T-helper 1 cell (primary cell): ENCODE measurements at places on chromosomes 11 and 22.

- no peak for DNase-seq
Observed at GRCh38 chr11:1548221-1549070, 23.6 kb downstream of the DUSP8 start.

- no peak for DNase-seq
Observed at GRCh38 chr11:124814739-124815138, 14.5 kb upstream of the MSANTD2 start.

DNA sequence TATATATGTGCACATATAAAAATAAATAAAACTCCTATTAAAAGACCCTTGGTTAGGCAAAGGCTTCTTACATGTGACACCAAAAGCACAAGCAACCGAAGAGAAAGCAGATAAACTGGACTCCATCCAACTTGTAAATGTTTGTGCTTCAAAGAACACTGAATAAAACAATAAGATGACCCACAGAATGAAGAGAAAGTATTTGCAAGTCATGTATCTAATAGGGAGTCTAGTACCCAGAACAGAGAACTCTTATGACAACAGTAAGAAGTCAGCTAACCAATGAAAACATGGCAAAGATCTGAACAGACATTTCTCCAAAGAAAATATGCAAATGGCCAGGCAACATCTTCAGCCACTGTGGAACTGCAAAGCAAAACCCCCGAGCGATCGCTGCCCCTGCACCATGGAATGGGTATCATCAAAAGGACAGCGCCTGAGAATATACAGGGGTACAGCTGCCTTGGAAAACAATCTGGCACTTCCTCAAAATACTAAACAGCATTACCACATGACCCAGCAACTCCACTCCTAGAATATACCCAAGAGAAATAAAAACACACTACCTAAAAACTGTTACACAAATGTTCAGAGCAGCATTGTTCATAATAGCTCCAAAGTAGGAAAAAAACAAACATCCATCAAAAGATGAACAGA, 17.2 kb downstream of the BRD1 start:
- no peak for DNase-seq

DNA sequence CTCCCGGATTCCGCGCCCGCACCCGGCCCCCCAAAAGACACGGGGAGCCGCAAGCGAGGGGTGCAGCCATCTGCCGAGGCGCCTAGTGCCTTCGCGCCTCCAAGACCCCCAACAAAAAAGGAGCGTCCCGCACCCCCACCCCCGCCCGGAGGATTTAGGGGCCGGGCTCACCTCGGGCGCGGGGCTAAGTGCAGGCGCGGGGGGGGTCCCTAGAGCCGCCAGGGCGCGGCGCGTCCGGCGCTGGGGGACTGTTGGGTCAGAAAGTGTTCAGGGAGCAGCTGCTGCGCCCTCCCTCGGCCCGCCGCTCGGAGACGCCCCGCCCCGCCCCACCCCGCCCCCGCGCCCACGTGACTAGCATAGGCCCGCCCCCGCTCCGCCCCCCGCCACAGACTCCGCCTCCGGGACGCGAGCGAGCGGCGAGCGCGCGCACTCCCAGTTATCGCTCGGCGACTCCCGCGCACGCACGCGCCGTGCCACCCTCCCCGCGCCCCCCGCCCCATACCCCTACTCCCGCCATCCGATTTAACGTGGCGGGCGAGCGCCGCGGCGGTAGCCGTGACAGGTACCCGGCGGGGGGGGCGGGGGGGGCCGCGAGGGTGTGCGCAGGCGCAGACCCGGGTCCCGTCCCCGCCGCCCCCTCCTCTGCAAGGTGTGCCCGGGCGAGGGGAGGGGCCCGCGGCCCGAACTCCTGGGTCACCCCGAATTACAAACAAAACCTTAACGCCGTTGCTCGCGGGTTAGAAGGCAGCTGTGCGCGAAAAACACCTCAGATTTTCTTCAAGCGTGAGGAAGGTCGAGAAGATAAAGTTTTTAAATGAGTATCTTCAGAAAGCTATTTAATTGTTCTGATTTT, 56.2 kb downstream of the KCNJ4 start:
- peak; percentile 77 for DNase-seq

GRCh38 chr11:17774232-17775034, 39.9 kb downstream of the KCNC1 start:
- no peak for DNase-seq

- DNase-seq: peak; percentile 8
Observed at GRCh38 chr11:123304828-123305466, 109.9 kb upstream of the CLMP start.

GRCh38 chr11:116240710-116241109, 532.1 kb downstream of the BUD13 start:
- no peak for DNase-seq
